Stimulated activated CD8-positive, alpha-beta memory T cell treated with anti-CD3 and anti-CD28 coated beads, Interleukin-15, amount 100 ng/mL, for 4 hours (primary cell): ENCODE measurements at places on chromosomes 4 and X.
A peak's percentile ranks its signal among the peaks of the same experiment; 100 is the strongest.

DNA sequence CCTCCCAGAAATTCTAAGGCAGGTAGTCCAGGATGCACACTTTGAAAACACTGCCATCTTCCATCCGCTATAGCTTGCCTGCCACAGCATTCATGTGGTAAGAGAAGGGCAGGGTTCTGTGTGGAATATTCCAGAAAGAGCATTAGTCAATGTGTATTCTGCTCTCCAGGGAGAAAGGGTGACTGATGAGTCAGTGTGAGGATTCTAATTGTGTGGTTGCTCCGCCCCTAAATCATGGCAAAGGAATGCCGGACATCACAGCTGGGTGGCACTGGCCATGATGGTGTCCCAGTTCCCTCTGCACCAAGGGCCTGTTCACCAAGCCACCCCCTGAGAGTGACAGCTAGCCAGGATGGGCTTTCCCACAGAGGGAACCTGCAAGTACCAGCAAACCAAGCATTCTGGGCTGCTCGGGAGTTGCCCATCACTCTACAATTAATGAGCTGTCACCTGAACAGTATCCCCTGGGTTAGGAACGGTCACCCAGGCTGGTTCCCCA lies 9.5 kb downstream of the IDS start:
- DNase-seq, result no peak

- no peak for DNase-seq
These were observed 575 bp downstream of the MAP7D2 start for GRCh38 chrX:20116087-20116576.

DNA sequence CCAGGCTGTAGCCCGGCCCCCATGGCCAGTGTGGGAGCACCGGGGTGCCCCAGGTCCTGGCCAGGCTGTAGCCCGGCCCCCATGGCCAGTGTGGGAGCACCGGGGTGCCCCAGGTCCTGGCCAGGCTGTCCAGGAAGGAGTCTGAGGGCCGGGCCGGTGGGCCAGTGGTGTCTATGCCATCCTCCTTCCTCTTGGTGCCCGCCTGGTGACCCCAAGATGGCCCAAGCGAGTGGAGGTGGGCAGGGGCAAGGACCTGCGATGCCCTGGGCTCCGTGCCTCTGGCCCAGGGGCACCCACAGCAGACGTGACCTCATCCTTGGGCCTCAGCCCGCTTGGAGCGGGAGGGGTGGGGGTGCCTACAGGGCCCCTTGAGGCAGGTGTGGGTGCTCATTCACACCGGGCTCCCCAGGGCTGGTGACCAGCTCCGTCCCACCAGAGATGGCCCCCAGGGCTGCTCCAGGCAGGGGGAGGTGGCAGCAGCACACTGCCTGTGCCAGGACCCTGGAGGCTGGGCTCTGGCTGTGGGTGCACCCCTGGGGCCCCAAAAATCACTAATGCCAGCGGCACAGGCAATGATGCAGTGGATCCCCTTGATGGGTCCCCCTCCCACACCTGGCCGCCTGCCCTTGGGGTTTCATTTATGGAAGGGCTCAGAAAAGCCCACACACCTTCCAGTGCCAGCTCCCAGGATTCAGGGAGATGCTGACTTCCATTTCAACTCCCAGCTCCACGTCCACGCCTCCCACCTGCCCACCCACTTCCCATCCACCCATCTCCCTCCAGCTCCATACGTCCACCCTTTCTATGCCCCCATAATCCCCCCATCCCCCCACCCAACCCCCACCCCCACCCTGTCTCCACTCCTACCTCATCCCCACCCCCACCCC lies 35.8 kb downstream of the TACC3 start:
- no peak for DNase-seq

GRCh38 chrX:21427086-21427485 lies 52.9 kb downstream of the CNKSR2 start:
- no peak for DNase-seq

DNA sequence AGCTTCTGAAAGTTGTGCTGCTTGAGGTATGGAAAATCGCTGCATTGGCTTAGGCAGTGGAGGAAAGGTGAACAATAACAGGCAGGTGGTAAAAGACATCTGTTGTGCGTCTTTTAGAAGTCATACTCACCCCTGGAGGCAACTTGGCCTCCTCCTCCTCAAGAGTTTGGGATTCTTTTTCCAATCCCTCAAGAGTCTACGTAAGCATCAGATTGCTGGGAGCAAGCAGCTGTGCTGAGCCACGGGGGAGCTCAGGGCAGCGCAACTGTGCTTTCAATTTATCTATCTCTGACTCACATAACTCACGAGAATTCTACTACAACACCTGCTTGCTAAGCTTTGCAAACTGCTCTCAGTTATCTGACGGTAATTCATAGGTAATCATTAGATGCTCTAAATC lies 6.4 kb upstream of the RBMX2 start:
- no peak for DNase-seq

- DNase-seq, result no peak
These were observed 24.1 kb upstream of the PBDC1 start for GRCh38 chrX:76148753-76149152.

- DNase-seq, result no peak
These were observed 733.4 kb downstream of the ADGRL3 start for GRCh38 chr4:61933527-61933926.

- peak; percentile 35 for DNase-seq
These were observed 1.6 kb upstream of the IDUA start for GRCh38 chr4:985123-985830.

DNA sequence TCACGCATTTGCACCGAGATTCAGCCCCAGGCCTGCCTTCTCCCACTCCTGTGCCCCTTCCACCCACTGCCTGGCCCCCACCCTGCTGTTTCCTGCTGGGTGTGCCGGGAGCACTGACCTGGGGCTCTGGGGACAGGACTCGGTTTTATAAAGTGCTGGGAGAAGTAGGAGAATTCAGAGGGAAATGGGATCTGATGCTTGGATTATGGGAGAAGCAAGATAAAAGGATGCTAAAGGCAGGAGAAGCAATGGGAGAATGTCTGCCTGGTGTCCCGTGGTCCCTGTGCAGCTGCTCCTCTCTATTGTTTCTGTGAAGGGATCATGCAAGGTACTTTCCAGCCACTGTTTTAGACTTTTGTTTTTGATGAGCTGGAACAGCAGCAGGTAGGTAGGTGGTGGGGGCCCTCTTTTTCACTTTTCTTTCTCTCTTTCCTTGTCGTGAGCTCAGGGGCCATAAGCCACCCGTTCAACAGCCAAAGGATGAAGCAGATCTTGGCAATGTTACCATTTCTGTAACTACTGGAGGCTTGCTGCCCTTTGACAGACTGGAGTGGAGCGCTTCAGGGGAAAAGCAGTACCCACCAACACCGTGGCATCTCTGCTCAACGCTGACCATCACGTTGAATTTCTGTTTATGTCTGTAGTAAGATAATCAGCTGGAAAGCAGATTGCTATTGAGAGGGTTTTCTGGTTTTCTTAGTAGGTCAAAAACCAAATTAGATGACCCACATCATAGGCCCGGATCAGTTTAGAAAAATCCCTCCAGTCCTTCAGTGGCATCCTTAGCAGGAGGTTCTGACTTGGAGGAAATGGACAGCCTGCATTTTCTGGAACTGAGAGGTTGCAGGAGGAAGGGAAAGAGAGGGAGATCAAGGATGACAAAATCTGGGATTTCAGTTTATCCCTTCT lies 63.8 kb upstream of the ENPP6 start:
- DNase-seq, result no peak

DNA sequence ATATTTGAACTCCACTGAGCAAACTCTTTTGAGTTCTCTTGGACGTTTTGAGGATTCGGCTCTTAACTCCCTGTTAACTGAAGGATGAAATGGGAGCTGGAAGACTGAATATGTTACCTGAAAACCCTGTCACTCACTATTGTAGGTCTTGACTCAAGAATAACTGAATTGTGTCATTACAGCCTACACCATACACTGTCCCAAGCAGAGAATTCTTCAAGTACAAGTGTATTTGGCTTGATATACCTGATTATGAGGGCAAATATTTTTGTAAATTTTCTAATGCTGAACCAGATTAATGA lies 276.1 kb downstream of the CFAP299 start:
- no peak for DNase-seq

GRCh38 chr4:5812506-5813229 lies 80.2 kb downstream of the CRMP1 start:
- no peak for DNase-seq

GRCh38 chrX:72309297-72310071 lies 3.8 kb upstream of the CITED1 start:
- no peak for DNase-seq

DNA sequence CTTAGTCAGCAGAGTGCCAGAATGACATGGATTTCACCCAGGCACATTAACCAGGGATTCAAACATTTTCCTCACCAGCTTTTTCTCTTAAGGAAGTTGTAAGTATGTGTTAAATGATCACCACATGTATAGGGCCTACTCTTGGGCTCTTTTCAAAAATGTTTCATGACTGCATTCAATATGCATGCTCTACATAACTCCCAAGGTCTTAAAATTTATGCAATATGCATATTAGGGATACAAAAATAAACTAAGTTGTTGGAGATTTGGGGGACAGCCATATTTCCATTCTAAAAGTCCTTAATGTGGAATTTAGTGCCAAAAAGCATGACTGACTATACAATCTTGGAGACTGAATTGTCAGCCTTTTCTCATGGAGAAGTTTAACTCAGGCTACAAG lies 25.0 kb upstream of the TRPC5OS start:
- no peak for DNase-seq

- DNase-seq, result no peak
These were observed 333.3 kb downstream of the PDGFC start for GRCh38 chr4:156638334-156638733.

GRCh38 chr4:34091451-34091850 lies 2152.9 kb downstream of the ARAP2 start:
- no peak for DNase-seq

GRCh38 chr4:70893790-70894189 lies 8.4 kb upstream of the MOB1B start:
- no peak for DNase-seq

- no peak for DNase-seq
These were observed 142.0 kb upstream of the TEX13D start for GRCh38 chrX:124190440-124190839.

GRCh38 chrX:15384304-15384703 lies at the start of gene VEGFD:
Gene VEGFD, minus strand, starts transcription at chrX:15384413. Its CDS starts 467 bp downstream, at chrX:15383946.
- DNase-seq, result no peak

DNA sequence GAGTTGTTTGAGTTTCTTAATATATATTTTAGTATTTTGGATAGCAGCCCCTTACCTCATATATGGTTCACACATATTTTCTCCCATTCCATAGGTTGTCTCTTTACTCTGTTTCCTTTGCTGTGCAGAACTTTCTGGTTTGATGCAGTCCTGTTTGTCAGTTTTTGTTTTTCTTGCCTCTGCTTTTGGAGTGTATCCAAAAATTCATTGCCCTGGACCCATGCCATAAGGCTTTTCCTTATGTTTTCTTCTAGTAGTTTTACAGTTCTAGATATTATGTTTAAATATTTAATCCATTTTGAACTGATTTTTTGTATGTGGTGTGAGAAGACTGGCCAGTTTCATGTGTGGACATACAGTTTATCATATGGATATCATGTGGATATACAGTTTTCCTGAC lies 58.5 kb upstream of the NUDT6 start:
- no peak for DNase-seq
